ENCODE measurements at places on chromosomes 2 and 18.

DNA sequence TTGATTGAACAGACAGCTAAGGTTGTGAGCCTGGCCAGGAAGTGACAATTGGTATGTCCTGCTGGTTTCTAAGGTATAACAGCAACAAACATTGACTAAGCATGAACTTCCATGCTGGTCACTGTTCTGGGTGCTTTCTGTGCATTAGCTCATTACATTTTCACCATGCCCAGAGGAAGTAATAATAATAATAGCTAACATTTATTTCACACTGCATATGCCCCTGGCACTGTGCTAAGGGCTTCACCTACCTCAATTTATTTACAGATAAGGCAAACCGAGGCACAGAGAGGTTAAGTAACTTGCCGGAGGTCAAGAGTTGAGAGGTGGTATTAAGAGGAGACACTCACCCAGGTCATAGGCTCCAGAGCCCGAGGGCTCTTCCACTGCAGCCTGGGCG is 113.6 kb downstream of the PDCL3 start:
- DNase-seq: no peak

DNA sequence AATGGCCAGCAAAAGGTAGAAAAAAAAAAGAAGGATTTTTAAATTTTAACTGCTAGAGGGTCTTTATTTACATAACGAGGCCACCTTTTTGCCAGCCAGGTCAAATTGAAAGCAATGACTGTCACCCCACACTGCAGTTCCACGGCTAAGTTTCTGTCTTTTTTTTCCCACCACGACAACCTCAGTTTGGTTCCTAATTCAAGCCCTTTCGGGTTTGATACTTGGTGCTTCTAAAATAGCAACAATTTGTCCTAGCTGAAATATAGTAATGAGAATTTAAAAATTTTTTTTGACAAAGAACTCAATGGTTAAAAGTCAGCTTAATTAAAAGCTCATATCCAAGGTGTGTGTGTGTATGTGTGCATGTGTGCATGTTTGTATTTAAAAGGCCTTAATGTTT is 16.4 kb upstream of the NMS start:
- DNase-seq: no peak

- no peak for DNase-seq
Observed at GRCh38 chr2:84970210-84970867, 622 bp upstream of the KCMF1 start.

DNA sequence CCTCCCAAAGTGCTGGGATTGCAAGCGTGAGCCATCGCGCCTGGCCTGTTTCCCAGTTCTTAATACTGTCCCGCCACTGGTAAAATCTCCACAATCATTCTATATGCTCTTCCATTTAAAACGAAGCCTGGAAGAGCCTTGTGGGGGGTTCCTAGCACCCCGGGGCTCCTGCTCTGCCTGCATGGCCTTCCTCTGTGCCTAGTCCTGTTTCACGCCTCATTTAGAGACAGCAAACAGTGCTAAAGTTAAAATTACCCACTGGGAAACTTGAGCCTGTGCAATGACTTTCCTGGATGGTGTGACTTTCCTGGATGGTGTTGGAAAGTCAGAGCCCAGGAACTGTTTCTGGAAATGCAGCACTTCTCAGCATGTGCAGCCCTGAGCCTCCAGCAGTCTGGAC is 55.0 kb downstream of the INPP5D start:
- DNase-seq: no peak

DNA sequence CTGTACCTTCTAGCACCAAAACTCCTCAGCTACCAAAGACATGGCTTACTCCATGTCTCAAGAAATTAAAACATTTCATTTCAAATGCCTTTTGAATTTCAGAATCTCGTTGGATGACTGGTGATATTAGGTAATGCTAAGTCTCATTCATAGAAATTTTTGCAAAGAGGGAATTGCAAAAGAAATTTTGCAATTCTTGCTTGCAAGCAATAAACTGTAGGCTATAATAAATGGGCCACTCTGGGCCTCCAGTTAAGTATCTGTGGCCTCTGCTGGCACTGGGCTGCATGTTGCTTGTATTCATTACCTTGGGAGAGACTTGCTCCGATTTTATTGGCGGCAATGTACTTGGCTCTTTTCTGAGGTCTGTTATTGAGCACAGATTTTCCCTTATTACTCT is 2.8 kb upstream of the LCLAT1 start:
- no peak for DNase-seq

DNA sequence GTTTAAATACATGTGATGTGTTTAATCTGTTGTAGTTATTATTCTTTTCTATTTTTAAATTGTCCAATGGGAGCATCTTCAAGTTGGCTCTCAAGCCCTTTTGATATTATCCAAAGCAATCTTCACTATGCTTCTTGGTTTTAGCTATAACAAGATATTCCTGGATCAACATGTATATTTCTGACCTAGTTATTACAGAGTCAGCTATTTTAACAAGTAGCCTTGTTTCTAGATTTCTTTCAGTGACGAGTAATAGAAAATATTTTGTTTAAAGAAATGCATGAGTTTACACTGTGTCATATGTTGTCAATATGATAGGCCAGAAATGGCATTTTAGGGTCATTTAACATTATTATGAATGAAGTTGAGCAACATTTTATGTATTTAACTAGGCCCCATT is 421.8 kb upstream of the MAP2 start:
- DNase-seq: no peak

GRCh38 chr2:222287862-222288479 is 10.8 kb downstream of the PAX3 start:
- no peak for DNase-seq

- no peak for DNase-seq
Observed at GRCh38 chr2:165847001-165847400, 53.0 kb upstream of the GALNT3 start.

GRCh38 chr2:195575879-195576401 is 81.1 kb upstream of the SLC39A10 start:
- no peak for DNase-seq

GRCh38 chr2:216202626-216203250 is 93.6 kb downstream of the XRCC5 start:
- DNase-seq: no peak

GRCh38 chr2:239055756-239056493 is 208.0 kb downstream of the TWIST2 start:
- DNase-seq: no peak

GRCh38 chr2:149872041-149872440 is 284.5 kb upstream of the MMADHC start:
- DNase-seq: no peak

DNA sequence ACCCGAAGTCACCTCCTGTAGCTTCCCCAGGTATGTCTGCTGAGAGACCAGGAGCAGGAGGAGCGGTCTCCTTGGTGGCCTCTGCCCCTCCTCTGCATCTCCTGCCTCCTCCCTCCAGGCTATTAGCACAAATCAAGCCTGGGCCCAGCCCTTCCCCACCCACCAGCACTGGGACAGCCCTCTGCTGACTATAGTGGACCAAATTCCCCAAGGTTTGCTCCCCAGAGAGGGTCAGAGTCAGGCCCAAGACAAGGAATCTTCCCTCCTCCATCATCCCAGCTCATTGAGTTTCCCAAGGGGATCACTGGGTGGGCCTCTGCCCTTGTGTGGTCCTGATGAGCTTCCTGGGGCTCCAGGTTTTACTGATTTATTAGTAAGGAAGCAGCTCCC is 62.1 kb downstream of the EMILIN2 start:
- DNase-seq: no peak

- DNase-seq: no peak
Observed at GRCh38 chr2:213306316-213306942, 22.2 kb downstream of the SPAG16 start.

GRCh38 chr2:144162652-144163051 is 357.3 kb downstream of the ZEB2 start:
- no peak for DNase-seq

DNA sequence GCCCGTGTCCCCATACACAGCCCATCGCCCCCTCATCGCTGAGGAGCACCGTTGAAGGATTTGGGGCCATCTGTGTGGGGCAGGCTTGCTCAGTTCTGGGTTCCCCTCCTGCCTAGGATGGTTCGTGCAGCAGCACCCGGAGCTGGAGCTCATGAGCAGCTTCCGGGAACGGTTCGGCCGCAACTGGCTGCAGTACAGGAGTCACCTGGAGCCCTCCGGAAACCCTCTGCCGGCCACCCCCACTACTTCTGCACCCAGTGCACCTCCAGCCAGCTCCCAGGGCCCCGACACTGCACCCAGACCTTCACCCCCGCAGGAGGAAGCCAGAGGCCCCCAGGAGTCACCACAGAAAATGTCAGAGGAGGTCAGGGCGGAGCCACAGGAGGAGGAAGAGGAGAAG is 10.3 kb downstream of the STK11IP start:
- no peak for DNase-seq

GRCh38 chr18:49160079-49160930 is 209.5 kb upstream of the SMAD7 start:
- no peak for DNase-seq

DNA sequence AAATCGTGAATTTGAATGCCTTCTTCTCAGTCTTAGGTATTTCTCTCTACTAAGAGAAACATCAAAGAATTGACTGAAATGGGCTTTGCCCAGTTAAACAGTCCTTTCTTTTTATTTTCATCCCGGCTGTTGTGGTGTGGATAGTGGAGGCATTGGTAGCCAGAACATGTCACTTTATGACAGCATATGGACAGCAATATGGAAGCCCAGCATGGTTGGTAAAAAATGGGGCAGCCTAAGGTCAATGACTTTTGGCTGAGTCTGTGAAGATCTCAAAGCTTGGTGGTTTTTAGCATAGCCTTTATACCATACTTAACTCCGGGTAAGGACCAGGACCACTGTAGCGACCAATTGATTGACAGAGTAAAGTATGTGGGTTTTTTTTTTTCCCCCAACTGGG is 3.2 kb downstream of the CERS6 start:
- no peak for DNase-seq

DNA sequence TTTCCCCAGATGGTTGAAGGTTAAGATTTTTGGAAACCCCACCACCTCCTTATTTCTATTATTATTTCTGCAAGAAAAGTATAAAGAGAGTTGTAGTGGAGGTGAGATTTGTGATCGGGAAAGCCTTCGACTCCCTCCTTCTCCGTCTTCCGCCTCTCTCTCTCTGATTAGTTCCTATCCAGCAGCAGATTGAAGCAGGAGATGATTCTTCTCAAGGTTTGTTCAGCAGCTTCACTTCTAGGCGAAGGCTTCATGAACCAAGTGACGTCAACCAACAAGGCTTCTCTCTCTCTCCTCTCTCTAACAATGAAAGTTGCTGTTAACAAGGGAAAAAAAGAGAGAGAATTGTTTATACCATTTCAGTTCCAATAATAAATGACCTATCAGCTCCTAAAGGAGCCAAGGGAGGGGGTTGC is at the start of gene BAZ2B:
BAZ2B (minus strand) TSS at position 263 of the 416 bp plus-strand sequence. CDS start 137,829 bp downstream, outside the sequence.
- peak; percentile 29 for DNase-seq
